ENCODE measurements at places on chromosomes 4 and X.

- no peak for DNase-seq
These were observed 63.3 kb upstream of the CCDC160 start for GRCh38 chrX:134173541-134174272.

DNA sequence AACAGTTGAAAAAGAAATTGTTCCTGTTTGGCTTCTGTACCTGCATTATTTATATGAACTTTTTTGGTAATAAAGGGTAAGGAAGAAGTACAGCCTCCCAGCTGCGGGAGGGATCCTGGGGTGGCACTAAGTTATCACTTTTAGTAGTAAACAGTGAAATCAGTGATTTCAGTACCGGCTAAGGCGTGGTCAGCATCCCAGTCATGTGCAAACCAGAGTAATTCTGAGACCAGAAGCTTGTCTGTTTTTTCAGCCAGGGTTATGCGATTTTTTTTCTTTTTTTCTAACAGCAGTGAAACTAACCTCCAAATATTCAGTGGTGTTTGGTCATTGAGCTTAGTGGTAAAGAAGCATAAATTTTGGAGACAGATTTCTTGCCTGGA, 3.3 kb downstream of the EGF start:
- no peak for DNase-seq

- no peak for DNase-seq
These were observed 58.0 kb downstream of the COL4A6 start for GRCh38 chrX:108380222-108380621.

DNA sequence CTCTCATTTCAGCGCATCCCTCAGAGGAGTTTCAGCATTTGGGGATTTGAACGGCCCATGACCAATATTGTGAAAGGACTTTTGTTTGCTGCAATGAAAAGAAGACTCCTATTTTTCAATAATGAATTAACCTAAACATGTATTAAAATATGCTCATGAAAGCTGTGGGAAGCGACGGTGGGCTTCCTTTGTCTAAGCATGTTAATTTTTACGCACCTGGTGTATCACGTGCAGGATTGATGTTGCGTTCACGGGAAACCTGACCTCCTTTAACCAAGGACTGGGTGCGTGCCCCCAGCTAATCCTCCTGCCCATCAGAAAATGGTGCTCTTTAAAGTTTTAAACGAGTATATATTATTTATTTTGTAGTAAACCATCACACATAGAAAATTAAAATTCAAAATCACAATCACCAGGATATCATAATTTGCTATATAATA, 590 bp upstream of the CCDC110 start:
- no peak for DNase-seq

DNA sequence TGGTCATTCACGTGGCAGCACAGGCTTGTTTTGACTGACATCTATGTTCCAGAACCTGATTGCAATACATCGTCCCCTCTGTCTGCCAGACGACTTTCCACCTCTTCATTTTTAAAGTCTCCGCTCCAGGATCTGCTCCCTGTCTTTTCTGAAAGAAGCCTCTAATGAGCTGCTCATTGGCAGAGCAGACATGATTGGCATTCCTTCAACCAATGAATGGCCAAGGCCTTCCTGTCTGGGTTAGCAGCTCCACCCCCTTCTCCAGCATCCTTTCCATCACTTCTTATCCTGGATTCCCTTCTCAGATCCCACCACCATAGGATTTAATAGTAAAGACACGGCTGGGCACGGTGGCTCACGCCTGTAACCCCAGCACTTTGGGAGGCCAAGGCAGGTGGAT, 202.7 kb upstream of the KLF3 start:
- no peak for DNase-seq

GRCh38 chrX:24020306-24020876, 6.6 kb downstream of the KLHL15 start:
- no peak for DNase-seq

DNA sequence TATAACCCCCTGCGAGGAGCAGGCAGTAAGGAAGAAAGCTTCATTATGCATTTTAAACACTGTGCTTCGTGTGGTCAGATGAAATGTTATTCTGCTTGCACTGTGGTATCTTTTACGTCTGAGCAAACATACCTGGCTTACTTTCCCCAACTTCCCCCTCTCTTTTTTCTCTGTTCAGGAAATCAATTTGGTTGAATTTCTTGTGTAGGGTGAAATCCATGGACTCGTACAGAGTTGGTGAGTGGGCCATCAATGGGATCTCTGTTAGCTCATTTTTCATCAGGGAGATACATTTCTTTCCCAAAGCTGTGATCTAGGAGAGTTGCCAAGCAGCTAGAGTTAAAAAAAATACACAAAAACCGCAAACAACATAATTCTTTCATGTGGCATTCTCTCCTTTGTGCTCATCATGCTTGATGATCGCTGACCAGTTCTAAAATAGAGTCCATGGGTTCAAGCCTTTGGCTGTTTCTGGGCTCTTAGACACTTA, 98.5 kb downstream of the FRAS1 start:
- DNase-seq: no peak

GRCh38 chr4:1578251-1578773, 105.8 kb downstream of the FAM53A start:
- DNase-seq: no peak

DNA sequence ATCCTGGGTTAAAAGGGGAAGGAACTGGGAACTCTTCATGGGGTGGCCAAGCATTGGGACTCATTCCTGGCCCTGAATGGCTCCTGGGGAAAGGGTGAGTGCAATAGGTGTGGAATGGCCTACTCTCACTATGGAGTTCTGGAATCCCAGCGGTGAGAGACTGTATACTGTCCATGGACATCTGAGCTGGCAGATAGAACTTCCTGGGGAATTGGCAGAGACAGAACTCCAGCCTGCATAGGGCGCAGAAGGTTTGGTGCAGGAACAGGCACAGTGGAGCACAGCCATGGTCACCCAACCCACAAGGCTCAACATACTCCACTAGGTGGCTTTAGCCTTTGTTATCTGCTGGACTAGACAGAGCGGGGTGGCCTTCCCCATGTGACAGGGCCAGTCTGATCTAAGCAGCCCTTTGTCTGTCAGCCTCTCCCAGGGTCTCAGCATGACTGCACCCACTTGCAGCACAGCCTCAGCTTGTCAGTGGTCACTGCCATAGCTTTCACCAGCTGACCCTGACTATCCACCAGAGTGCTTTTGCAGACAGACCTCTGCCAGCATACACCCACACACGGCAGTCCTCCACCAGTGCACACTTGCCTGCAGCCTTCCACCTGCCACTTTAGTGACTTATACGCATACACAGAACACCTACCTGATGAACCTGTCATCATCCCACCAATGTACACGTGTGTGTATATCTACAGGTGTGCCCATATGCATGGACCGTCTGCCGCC, 48.4 kb downstream of the TECRL start:
- no peak for DNase-seq

- no peak for DNase-seq
These were observed 15.8 kb upstream of the RGS12 start for GRCh38 chr4:3276986-3277385.

DNA sequence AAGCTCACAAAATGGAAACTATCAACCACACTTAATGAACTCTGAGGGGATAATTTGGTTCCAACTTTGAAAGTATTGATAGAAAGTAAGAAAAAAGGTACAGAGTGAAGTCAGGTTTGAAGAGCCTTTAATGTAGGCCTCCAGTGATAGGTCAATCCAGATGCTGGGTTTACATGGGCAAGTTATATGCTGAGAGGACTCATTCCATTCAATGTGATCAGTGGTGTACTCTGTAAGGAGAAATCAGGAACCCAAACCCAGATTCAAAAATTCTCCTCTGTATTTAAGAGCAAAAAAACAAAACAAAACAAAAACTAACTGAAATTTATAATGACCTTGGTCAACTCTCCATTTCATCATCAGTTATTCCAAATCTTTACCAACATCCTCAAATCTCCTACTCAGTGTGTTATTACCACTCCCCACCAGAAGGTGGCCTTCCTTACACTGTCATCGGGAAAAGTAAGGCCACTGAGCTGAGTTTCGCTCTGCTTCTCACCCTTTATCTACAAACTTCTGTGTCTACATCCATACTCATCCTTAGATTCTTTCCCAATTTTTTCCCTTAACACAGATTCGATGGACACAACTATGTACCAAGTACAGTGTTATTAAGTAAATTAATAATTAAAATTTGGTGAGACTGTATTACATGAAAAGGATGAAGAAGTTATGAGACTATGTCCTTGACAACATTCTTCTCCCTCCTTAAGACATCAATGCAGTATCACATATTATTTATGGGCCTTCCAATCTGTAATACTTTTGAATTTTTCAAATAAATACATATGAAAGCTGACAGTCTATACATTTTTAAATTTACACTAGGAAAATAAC, 88.3 kb downstream of the ZAR1 start:
- DNase-seq: peak; percentile 28

GRCh38 chr4:141154725-141155124, 21.5 kb upstream of the RNF150 start:
- DNase-seq: no peak

DNA sequence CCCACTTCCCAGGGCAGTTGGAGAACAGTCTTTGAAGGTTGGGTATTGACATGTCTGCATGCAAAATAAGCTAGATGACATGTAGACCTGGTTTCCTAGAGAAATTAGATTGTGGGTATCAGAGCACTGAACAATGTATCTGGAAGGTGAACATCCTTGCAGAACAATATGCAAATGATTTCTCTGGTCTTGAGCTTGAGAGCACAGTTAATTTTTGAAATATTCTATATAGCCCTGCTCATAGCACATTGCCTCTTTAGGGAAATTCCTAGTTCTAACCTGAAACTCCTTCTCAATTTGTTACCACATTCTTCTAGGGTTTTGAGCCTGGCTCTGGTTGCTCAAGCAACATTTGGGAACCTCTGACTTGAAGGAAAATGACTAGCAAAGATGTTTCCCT, 41.6 kb upstream of the LAS1L start:
- no peak for DNase-seq

GRCh38 chrX:30577362-30577991, at the start of gene TASL:
TSS of gene TASL (minus strand) at chrX:30577766. CDS start at chrX:30560355, 17,411 bp downstream.
- DNase-seq: peak; percentile 0

DNA sequence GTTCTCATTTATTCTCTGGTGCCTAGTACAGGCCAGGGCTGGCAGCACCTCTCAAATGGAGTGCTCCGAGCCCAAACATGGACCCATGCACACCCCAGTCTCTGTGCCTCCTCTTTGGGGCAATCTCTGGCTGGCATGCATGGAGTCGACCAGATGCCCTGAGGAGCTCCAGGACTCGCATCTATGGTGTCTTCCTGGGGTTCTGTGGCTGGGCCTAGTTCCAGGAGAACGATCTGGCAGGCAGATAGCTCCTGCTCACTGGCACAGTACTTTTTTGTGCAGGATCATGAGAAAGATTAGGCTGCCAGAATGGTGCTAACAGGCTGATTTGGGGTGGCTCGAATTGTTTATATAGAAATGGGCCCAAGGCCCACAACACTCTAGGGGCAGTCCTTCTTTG, 72.0 kb upstream of the PJA1 start:
- DNase-seq: no peak

- no peak for DNase-seq
These were observed 66.7 kb upstream of the DHX15 start for GRCh38 chr4:24650849-24651640.

GRCh38 chr4:54743562-54743961, 85.8 kb downstream of the KIT start:
- DNase-seq: no peak

DNA sequence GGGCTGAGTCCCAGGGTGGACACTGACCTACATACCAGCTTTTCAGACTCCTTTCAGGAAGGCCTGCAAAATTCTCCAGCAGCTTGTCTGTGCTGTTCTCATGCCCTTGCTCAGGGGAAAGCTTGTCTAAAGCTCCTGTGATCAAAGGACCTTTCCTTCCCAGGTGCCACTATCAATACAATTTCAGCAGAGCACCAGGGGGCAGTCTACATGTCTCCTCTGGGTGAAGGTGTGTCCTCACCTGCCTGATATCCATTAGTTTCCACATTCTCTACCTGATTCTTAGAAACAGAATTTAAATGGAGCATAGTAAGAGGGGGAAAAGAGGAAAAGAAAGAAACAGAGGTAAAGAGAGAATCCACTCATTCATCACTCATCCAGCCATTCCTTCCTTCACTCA, 114.2 kb downstream of the PPARGC1A start:
- no peak for DNase-seq

- no peak for DNase-seq
These were observed 39.1 kb downstream of the HEPH start for GRCh38 chrX:66203114-66203513.

GRCh38 chr4:112938461-112939058, 110.9 kb upstream of the ANK2 start:
- no peak for DNase-seq

- no peak for DNase-seq
These were observed 947.7 kb upstream of the SLIT2 start for GRCh38 chr4:19304028-19304427.

GRCh38 chrX:13000301-13000811, 25.4 kb downstream of the TMSB4X start:
- DNase-seq: no peak

DNA sequence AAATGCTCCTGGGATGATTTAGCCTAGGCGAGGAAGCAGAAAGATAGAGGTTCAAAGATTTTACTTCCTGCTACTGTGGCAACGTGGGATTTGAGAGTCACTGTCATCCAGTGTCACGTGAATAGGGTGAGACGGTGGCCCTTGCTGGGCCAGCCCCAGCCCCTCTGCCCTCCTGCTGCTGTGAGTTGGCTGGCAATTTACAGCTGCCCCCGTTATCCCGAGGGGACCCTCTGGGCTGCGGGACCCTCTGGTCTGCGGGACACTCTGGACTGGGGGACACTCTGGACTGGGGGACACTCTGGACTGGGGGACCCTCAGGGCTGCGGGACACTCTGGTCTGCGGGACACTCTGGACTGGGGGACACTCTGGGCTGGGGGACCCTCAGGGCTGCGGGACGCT, 765.4 kb downstream of the TRIML1 start:
- DNase-seq: no peak

DNA sequence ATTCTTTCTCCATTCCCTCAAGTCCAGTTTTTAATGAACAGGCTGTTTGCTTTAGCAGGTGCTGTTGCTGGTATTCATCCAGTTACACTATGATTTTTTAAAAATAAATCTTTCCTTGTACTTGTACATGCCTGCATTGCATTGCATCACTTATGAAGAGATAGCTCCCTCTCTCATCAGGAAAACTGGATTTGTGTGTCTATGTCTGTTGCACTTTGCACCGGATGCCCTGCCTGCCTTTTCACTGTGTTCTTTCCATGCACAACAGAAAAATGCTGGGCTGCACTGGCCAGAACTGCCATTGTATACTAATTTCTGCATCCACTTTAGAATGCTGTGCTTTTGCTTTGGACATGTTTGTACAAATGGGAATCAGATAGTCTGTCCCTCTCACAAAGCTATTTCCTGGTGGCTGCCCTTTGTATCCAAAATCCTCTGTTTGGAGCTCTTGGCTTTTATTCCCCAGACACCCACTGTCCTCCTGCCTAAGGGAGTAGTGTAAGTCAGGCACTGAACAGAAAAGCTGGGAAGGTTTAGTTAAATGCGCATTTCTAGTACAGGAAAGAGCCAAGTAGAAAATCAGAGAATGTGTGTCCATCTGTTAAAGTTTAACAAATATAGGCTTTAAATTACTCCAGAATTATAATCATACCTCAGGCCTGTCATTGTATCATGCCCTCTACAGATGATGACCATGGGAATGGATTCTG, 119.1 kb downstream of the MBNL3 start:
- DNase-seq: no peak

Data from activated CD4-positive, alpha-beta T cell treated with anti-CD3 and anti-CD28 coated beads, Interleukin-2, amount 50 U/mL, for 4 hours (primary cell).